Kidney epithelial cell (primary cell): ENCODE measurements at places on chromosomes 5 and 9.

GRCh38 chr5:1277781-1278180 lies 17.1 kb downstream of the TERT start:
- no peak for DNase-seq

GRCh38 chr5:135312255-135312935 lies 86.6 kb downstream of the MACROH2A1 start:
- no peak for DNase-seq

GRCh38 chr9:4497855-4498254 lies 7.6 kb downstream of the SLC1A1 start:
- no peak for DNase-seq

- no peak for DNase-seq
Observed at GRCh38 chr5:136137497-136138220, 5.0 kb downstream of the SMAD5 start.

- DNase-seq: no peak
Observed at GRCh38 chr5:140965905-140966292, 377 bp upstream of the PCDHAC2 start.

DNA sequence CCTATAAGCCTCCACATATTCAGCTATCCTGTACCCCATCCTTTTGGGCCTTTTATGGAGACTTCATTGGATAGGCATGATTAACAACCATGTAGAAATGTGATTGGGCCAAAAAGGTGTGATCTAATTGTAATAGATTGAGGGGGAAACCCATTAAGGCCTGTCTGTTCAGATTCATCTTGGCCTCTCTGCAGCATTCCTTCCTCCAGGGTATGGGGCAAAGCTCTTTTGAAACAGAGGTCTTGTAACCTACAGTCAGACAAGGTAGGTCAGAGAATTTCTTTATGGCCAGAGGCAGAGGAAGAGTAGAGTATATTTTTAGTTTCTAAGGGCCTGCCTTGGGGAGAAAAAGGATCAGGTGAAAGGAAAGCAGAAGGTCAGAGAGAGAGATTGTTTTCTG lies 98.5 kb downstream of the INVS start:
- no peak for DNase-seq

- DNase-seq: no peak
Observed at GRCh38 chr5:90598293-90598692, 39.7 kb downstream of the ADGRV1 start.

DNA sequence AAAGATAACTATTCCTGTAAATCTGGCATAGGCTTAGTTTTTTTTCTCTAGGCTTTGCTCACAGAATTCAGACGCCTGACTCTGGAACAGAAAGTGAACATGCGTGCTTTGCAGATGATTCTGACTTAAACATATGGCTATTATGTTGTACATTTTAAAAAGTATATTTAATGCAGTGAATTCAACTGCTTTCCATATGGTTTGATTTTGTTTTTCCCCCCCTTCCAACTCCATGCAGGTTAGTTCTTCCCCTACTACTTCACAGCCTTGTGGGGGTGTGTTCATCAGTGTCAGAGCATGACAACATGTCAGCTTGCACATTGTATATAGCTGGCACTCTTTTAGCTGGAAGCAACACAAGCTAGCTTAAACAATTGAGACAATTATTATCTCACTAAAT lies 226.8 kb downstream of the TMEM167A start:
- DNase-seq: no peak

DNA sequence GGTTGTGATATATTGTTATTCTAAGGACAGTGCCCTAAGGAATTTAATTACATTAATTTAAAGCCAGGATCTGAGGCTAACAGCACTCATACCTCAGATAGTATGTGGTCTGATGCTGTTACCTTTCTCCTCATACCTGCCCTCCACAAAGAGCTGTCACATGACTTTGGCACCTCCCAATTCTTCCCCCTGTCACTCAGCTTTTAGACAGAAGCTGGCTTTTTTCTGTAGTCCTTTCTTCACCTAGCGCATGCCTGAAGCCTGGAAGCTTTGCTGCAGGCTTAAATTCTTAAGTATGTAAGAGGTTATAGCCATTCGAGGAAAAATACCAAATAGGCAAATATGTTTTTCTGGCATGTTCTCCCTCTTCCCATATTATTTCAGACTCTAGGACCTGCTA lies 61.0 kb upstream of the ADAMTS19 start:
- no peak for DNase-seq
